ENCODE measurements at places on chromosomes 2 and 18.

DNA sequence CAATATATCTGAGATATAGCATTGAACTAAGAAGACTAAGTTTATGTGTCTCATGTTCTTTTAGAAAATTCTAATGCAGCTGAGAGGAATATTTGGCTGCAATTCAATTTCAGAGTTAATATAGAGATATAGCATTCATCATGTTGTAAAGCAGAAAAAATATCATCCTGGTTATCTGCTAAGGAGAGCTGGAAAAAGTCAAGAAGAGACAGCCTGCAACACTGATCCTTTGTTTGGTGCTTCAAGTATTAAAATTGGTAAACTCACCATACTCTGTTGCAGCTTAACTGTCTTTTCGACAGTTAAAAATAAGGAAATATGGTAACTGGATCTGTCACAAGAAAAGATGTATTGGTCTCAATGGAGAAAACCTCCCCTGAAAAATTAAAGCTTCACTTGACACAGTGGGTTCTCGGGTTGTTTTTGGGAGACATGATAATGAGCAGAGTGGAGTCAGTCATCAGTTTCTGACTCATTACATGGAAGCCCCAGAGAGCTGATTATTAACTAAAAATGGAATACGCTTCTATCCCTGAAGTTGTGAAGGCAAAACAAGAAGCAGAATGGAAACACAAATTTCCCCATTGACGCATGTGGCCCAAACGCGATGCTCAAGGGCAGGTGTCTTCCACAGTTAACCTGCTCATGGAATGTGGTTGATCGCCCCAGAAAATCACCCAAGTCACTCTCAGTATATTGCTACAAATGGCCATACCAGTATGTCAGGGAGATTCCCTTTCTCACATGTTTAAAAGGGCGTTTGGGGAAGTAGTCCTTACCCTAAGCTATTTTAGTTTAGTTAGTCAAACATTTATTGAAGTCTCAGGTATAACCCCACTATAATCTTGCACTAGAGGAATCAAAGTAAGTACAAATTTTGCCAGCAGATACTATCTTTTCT lies 8.2 kb downstream of the BCL2 start:
- no peak for DNase-seq

DNA sequence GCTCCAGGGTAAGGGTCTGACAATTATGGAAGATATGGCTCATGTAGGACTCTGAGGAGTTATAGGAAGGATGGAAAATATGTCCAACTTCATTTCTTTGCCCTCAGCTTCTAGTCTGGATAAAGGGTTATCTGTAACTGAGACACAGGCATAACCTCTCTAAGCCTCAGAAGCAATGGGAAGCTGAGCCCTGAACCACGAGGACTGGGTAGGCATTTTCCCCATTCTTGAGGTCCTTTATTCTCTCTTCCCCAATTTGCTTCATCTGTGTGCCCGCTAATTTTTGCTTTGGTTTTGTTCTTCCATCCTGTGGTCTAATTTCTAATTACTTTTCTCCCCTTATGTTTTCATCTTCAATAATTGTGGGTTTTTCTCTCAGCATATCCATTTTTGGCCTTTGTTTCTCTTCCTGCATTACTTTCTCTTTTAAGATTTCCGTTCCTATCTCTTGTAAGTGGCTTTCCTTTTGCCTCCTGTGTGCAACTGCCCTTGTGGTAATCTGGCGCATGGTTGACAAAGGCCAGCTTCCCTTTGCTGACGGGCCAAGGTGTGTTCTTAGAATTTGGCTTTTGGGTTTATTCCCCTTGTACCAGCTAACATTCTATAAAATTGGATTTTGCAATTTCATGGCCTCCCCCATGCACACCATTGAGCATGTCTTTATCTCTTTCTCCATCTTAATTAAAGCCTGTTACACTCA lies 343.8 kb downstream of the TXNL1 start:
- no peak for DNase-seq

DNA sequence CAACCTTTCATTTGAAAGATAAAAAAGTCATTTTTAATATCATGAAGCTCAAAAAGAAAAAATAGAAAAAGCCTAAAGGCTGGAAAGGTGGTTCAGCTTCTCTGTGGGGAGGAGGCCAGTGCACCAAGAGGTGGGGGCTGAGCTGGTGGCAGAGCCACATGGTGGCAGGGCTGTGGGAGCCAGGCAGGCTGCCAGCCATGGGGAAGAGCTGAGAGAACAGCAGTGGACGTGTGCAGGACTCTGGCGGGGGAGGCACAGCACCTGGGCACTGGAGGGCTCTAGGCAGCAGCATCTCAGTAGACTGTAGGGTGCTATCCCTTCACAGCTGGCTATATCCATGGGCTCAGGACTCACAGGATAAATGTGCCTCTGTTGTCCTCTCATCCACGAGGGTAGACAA lies 47.8 kb downstream of the STK25 start:
- DNase-seq: no peak

DNA sequence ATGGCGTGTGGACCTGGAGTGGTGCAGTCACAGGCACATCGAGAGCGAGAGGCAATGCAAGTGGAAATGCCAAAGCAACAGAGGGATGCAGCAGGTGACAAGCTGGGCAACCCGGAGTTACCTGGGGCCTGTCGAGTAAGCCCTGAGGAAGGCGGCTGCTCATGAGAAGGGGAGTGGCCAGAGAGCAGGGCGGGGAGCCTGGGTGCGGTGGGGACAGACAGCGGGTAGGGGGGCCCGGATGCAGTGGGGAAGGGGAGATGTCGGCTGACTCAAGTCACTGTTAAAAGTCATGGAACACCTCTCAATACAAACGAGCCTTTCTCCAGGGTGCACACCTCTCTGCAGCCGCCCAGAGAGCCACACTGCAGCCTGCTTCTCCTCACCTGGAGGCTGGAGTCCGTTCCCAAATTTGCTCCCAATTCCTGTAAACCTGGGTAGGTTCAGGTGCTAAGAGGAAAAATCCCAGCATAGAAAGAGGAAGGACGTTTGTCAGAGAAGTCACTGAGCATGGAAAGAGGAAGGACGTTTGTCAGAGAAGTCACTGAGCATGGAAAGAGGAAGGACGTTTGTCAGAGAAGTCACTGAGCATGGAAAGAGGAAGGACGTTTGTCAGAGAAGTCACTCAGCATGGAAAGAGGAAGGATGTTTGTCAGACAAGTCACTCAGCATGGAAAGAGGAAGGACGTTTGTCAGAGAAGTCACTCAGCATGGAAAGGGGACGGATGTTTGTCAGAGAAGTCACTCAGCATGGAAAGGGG lies 71.7 kb upstream of the TWIST2 start:
- DNase-seq: no peak

- no peak for DNase-seq
These were observed 763.9 kb downstream of the TSN start for GRCh38 chr2:122519366-122519765.

DNA sequence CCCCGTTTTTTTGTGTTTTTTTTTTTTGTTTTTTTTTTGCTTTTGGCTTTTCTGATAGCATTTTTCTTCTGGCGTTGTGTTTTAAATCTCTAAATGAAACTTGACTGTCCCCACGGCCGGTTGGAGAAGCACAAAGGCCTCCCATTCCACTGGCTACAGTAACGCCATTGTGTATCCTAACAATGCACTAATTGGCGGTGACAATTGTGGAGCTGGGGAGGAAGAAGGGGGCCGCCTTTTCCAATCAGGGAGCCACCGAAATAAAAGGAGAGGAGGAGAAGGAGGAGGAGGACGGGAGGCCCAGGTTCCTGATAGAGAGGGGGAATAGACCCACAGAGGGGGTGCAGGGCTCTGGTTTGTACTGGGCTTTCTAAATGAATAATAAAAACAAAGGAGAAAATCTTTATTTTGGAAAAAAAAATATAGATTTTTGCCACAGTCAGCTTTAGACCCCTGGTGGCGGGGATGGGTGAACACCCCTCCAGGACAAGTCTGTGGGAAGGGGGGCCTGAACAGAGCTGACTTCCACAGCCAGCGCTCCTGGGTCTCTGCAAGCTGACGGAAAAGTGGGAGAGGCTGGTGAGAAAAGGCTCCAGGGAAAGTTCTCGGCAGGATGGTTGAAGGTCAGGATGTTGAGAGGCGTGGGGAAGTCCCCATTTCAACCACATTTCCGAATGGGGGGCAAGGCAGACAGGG lies 43.7 kb upstream of the FZD5 start:
- DNase-seq: no peak

DNA sequence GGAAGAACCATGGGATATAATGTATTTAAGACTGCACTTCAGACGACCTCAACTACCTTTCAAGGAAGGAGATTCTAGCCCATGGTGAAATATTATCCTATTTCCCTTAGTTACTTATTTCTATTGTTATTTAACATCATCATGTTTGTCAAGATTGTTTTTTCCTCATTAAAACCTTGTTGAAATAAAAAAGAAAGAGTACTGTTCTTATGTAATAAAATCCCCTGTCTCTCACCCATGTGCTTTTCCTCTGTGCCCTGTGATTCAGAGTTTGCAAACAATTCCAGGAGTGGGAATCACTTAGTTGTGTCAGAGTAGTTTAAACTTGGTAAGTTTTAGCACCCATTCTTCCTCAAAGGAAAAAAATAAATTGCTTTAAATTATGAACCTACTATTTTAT lies 43.6 kb downstream of the ERBB4 start:
- no peak for DNase-seq

DNA sequence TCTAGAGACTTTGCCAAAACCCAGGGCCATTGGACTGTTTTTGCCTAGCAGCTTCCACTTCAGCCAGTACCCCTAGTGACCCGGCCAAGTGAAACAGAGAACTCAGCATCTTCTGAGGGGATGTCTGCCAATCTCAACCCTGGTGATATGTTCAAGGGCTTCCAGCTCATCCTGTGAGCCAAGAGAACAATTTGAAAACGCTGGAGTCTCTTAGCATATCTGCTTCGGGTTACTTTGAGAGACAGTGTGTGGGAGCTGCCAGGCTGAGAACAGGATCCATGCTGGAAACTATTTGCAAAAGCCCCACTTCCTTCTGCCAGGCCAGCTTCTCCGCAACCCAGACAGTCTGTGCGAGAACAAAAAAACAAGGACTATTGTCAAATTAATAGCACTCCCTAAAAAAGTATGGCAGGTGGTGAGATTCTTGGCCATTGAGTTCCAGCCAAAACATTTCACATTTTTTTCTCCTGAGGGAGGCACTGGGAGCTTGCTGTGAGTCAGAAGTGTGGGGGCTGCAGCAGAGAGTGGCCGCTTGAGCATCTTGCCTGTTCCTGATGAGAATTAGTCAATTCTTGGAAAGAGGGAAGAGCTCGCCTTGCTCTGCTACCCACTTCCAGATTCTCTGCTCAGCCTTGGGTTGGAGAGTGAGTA lies 395.6 kb upstream of the TRIB2 start:
- DNase-seq: peak; percentile 49

GRCh38 chr18:34754300-34754699 lies 44.2 kb downstream of the DTNA start:
- DNase-seq: no peak

DNA sequence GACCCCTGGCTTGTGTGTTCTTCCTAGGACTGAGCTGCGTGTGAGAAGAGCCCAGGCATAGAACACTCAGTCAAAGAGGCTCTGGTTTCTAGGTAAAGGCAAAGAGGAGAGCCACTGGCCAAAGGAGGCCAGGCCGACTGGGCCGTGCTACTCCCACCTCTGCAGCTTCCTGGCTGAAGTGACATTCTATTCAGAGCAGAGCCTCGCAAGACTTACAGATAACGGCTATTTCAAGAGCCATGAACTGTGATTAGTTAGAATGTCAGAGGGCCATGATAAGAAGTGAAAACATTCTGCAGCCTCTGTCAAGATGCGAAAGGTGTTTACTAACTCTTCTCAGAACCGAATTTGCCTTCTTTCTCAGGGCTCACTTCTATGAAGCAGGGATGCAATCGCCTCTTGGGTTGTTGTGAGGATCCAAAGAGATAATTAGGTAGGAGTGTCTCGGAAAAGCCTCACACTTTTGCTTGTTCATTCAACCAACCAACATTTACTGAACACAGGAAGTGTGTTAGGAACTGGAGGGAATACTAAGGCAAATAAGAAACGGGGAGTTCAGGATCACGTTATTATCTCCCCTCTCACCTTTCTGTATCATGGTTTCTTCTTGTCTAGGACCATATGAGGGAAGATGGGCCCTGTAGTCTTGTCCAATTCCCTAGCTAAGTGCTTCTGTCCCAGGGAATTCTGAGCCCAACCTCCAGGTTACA lies 3.4 kb upstream of the DNAJC5G start:
- DNase-seq: no peak

DNA sequence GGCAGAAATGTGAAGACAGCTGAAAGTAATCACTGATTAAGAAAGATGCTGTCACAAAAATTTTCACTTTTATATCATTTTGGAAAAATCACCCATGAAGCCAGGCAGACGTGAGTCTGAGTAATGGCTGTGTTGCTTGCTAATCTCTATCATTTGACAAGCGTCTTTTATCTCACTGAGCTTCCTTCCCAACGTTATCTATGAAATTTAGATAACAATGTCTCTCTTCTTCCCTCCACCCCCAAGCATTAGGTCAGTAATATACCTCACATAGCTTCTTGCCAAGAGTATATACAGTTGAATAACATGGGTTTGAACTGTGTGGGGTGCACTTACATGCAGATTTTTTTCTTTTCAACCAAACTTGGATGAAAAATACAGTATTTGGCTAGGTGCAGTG lies 388.6 kb upstream of the NRXN1 start:
- DNase-seq: no peak
